WTC11 (cell line): ENCODE measurements at places on chromosomes 7 and 10.

DNA sequence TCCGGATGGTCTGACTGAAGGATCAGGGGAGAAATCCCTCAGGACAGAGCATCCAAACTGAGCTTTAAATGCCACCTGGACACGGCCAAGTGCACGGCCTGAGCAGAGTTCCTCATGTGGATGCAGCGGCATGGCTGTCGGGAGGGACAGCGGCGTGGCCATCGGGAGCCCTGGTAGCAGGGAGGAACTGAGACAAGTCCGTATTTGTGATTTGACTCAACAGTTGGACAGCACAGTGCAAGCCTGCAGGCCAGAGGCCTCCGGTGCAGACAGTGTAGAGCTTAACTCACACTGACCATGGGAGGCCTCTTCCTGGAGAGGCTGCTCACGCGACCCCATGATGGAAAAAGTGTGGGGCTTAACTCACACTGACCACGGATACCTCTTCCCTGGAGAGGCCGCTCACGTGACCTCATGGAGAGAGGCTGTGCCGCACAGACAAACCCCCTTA lies 207.4 kb downstream of the DIP2C start:
- DNase-seq, result no peak

DNA sequence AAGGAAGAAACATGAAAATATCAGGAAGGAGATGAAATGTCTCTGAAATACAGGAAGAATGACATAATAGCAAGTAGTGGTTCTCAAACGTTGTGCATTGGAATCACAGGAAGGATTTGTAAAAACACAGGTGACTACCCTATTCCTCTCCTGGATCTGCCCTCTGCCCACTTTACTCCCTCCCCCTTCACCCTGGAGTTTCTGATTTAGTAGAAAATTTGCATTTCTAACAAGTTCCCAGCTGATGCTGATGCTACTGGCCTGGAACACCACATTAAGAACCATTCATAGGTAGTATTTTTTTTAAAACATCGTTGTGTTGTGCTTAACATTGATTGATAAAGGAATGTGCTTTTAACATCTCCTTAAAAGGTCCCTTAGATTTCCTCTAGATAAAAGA lies 130.9 kb downstream of the PHF14 start:
- DNase-seq, result no peak

- no peak for DNase-seq
Observed at GRCh38 chr10:226018-226417, 90.8 kb downstream of the ZMYND11 start.

DNA sequence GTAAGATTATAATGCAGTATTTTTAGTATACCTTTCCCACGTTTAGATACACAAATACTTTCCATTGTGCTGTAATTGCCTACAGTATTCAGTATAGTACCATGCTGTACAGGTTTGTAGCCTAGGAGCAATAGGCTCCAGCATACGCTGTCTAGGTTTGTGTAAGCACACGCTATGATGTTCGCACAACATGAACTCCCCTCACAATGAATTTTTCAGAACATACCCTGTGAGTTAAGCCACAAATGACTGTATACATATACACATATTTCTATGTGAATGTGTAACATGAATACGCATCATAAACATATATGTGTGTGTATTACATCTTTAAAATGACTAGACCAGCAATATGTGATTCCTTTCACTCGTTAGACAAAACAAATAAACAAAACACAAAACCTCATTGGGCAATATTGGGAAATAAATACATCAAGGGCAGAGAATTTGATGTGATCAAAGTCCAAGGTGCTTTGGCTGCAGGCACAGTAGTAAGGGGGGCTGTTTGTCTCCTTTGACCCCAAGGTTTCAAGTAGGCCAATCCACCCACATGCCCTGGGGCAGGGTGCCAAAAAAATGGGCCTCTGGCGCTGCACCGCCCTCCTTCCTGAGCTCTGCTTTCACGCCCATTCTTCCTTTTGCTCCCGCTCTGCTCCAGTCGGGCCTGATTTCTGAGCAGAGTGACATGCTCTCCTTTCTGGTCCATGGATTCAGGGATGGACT lies 33.9 kb downstream of the CHN2 start:
- DNase-seq, result no peak

- DNase-seq, result no peak
Observed at GRCh38 chr7:29557954-29558353, 5.7 kb upstream of the PRR15 start.

- no peak for DNase-seq
Observed at GRCh38 chr10:124005991-124006392, 87.4 kb downstream of the CHST15 start.

DNA sequence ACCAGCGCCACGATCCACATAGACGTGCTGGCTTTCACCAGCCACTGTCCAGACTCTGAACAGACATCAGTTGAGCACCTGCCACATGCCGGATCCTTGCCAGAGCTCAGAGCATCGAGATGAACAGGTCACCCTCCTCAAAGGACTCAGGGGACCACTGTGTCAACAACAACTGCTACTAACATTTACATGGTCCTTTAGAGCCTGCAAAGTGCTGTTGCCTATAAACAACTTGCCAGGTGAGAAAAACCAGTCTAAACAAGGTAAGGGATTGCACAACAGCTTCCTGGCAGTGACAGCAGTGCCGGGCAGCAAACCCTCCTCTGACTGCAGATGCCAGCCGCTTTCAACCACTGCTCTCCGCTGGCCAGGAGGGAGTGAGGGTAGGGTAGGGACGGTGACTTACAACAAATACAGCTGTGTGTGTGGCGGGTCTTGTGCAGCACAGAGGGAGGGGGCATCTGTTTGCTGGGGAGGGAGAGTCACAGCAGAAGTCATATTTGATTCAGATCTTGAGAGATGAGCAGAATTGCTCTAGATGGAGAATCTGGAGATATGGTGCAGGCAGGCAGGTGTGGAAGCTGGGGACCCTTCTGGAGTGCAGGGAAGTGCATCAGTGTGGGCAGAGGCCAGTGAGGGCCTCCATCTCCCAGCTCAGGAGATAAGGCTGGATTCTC lies 32.8 kb upstream of the RHEB start:
- DNase-seq, result no peak

DNA sequence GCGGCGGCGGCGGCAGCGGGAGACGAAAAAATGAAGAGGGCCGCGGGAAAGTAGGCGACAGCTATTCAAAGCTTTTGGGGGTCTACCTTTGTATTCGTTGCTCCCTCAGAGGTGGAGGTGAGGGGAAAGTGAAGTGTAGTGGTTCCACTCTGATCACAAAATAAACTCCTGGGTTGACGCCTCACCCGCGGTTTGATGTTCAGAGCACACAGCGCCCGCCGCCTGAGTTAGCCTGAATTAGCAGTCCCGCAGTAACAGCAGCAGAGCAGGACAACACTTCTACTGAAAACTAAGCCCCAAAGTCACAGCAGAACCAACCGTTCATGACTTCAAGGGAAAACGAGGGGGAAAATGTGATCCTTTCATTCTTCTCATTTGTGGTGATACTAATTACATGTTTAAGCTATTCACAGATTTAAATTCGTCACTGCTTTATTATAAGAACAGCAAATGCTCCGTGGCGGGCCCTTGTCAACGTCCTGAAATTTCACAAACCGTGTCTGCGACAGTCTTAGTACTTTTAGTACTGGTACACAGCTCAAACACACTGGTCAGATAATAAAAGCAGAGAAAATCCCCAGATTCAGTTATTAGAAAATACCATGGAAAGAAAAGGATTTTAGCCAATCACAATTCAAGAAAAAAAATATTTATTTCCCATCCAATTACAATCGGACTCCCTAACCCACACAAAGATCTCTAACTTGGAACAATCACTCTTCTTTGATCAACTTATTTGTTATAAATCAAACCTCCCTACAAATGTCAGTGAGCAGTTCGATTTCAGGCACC lies 563 bp upstream of the JMJD1C start:
- DNase-seq, result no peak

DNA sequence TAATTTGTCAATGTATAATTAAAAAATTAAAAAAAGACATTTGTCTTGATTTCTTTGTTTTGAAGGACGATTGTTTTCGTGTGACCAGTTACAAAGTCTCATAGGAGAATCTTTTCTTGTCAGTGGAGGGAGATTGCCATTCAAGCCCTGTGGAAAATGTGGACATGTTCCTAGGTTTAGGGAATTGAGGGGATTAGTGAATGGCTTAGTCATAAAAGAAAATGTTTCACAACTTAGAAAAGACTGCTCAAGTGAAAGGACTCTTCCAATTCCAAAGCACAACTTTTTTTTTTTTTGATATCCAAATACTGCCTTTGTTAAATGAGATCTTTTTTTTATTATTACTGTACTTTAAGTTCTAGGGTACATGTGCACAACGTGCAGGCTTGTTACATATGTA lies 140.7 kb upstream of the HABP2 start:
- no peak for DNase-seq

DNA sequence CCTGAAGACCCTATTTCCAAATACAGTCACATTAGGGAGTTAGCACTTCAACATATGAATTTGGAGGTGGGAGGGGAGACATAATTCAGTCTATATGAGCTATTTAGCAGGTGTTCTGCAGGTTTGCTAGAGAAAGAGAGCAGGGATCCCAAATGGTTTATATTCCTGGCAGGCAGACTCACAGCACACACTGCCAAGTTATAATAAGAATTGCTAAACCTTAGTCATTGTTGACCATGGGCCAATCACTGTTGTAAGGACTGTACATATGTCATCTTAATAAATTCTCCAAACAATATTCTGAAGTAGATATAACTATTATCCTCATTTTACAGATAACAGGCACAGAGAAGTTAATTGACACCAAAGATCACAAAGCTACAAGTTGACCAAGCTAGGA lies 1.5 kb upstream of the CCDC3 start:
- no peak for DNase-seq

DNA sequence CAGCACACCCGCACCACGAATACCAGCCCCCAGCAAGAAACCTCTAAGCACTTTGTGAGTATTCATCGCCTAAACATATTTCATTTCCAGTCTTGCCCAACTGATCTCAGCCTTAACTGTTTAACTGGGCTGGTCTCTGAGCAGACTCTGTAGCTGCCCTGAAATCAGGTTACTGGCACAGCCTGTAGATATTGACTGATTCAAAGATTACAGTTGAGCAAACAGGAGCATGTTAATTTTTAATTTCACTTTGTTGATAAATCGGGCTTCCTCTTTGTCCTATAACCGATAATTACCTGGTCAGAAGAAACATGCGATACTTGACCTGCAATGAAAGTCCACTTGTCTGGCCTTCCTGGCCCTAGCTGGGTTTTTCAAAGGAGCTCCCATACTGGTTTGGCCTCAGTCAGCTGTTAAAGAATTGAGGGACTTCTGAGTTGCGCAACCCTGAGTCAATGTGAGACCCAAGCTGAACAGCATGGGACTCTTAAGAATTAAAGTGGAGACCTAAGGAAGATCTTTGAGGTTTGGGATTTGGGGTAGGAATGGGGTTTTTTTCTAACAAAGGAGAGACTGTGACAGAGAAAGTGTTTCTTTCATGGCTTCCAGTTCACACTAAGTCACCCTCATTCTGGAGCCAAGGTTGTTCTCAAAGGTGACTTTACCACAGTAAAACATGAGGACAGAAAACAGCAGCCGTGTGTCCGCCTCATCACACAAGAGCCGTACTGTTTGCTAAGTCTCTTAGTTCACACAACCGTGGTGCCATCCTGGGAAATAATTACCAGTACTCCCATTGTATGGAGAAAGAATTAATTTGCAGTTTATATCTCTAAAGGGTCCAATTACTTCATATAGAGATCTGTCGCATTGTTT lies 75.9 kb downstream of the PPP1R3C start:
- no peak for DNase-seq

GRCh38 chr10:114751856-114752255 lies 69.7 kb upstream of the FHIP2A start:
- no peak for DNase-seq

DNA sequence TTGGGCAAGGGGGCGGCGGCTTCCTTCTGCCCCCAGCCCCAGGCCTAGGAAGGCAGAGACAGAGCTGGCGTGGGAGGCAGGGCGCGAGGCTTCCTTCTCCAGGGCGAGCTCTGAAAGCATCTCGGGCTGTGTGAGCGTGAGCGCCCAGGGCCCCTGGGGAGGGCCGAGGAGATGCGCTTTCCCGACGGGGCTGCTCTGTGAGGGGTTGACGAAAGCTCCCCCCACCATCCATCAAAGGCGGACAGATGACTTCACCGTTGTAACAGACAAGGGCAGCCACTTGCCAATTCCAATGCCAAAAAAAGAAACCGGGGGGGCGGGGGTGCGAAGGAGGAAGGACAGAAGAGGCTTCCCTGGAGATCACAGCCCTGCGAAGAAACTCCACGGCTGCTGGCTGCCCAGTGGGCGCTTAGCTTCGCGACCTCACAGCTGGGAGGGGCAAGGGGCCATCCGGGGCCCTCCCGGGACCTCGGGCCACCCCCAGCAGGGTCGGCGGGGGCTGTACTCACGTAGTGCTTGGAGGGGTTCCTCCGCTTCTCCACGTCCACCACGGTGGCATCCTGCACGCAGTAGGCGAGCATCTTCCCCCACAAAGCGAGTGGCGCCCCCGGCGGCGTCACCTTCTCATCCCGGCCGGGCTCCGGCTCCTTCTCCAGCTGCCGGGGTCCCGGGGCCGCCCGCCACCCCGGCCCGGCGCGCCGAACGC lies 537 bp downstream of the SH3PXD2A start:
- DNase-seq, result peak; percentile 53
